T-helper 17 cell (primary cell): ENCODE measurements at places on chromosomes 13 and 19.

DNA sequence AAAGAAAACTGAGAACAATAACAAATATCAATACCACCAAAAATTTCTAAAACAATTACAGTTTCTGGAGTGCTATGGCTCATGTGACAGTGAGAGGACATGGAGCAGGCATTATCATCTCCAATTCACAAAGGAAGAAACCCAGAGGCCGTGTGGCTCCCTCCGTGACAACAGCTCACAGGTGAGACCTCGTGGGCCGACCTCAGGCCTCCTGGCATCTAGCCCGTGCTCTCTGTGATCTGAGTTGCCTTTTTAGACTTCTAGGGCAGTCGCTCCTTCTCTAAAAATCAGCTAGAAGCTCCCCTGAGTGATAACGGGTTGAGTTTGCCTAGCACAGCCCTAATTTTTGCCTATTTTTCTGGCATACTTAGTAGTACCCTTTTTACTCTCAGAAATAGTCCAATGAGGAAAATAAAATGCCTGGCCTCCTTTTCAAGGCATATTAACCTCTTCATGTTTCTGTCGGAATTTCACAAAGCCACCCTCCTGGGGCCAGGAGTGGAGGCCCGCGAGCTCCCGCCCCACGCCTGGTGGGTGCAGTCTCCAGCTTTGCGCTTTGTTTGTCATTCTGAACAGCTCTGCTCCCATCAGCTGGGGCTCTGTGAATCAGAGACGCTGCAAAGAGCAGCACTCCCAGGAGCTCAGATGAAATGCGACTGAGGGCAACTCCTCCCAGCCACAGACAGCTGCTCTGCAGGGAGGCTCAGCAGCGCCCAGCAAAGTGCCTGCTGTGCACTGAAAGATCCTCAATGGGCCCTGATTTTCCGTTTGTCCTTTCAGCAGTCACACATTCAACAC is 292.5 kb downstream of the UQCRFS1 start:
- no peak for DNase-seq

DNA sequence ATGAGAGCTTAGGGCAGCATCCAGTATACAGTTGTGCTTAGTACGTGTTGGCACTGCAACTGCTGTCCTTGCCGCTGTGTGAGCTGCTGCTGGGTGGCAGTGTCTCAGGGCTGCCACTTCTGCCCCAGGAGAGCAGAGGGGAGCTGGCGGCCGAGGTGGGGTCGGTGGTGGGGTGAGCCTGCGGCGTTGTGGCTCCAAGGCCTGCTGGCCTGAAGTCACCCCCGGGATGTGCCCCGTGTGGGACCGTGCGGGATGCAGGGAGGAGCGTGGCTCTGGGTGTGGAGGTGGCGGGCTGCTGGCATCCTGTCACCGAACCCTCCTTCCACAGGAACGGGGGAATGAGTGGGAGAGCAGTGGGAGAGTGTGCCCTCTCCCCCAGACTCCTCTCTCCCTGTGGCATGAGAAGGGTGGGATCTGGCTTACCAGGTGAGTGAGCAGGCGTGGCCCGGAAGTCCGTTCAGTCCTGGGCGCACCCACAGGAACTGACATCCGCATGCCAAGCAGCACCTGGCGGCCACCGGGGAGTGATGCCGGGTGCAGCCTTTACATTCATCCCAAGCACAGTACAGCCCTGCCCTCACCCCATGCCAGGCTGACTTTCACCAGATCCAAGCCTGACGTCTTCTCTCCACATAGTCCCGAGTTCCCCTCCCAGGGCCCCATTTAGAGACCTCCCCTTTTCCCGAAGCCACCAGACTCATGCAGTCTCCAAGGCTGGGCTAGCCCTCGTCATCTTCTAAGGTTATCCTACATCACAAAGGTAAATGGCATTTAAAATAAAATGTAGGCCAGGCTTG is 26.6 kb downstream of the MCF2L start:
- no peak for DNase-seq

DNA sequence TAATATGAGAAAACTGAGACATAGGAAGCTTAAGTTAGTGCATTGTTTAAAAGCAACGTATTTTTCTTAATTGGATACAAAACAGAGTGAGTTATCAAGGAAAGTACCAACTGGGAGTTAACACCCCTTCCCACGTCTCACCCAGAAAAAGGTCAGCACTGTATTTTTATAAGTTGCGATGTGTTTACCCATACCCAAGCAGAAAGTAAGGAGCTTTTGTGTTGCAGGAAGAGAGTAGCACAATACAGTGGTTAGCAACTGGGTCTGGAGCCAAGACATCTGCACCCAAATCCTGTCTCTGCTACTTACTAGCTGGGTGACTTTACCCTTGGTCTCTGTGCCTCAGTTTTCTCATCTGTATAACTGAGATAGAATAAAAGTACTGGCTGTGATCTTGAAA is 34.3 kb downstream of the FAM216B start:
- DNase-seq = no peak

DNA sequence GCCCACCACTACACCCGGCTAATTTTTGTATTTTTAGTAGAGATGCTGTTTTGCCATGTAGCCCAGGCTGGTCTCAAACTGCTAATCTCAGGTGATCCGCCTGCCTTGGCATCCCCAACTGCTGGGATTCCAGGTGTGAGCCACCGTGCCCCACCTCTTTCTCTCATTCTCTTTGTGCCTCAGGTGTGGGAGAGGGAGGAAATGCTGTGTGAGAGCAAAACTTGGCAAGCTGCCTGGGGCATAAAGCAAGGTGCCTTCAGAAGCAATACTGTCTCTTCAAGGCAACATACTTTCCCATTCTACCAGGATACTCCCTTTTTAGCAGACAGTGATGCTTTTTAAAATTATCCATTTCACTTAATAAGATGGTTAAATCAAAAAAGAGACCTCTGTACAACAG is 53.2 kb upstream of the RFC3 start:
- no peak for DNase-seq

GRCh38 chr13:49540552-49540951 is 44.8 kb downstream of the PHF11 start:
- DNase-seq = no peak

DNA sequence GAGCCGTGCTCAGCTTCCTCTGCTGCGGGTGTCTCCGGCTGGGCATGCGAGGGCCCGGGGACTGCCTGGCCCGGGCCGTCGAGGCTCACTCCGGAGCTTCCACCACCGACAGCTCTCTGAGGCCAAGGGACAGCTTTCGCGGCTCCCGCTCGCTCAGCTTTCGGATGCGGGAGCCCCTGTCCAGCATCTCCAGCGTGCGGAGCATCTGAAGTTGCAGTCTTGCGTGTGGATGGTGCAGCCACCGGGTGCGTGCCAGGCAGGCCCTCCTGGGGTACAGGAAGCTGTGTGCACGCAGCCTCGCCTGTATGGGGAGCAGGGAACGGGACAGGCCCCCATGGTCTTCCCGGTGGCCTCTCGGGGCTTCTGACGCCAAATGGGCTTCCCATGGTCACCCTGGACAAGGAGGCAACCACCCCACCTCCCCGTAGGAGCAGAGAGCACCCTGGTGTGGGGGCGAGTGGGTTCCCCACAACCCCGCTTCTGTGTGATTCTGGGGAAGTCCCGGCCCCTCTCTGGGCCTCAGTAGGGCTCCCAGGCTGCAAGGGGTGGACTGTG is 1.2 kb downstream of the S1PR4 start:
- no peak for DNase-seq

DNA sequence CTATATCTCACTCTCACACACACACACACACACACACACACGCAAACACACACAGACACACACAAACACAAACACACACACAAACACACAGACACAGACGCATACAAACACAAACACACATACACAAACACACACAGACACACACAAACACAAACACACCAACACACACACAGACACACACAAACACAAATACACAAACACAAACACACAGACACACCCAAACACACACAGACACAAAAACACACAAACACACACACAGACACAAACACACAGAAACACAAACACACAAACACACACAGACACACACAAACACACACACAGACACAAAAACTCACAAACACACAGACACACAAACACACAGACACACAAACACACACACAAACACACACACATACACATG is 329.0 kb downstream of the ZNF536 start:
- DNase-seq = no peak

- no peak for DNase-seq
These were observed 144.5 kb upstream of the FNDC3A start for GRCh38 chr13:48831248-48831647.

- no peak for DNase-seq
These were observed 35.5 kb downstream of the CBY2 start for GRCh38 chr13:45737571-45738017.

DNA sequence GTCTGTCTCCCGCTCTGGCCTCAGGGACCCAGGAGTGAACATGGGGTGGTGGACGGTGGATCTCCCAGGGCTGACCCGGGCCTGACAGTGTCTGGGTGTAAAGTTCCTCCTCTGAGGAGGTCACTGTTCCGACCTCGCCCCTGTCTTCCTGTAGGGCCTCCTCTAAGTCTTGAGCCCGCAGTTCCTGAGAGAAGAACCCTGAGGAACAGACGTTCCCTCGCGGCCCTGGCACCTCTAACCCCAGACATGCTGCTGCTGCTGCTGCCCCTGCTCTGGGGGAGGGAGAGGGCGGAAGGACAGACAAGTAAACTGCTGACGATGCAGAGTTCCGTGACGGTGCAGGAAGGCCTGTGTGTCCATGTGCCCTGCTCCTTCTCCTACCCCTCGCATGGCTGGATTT is at the start of gene SIGLEC9:
Gene SIGLEC9 (plus strand): TSS at position 178 of the 400 bp plus-strand sequence. CDS start 69 bp downstream, at position 247.
- DNase-seq = no peak

DNA sequence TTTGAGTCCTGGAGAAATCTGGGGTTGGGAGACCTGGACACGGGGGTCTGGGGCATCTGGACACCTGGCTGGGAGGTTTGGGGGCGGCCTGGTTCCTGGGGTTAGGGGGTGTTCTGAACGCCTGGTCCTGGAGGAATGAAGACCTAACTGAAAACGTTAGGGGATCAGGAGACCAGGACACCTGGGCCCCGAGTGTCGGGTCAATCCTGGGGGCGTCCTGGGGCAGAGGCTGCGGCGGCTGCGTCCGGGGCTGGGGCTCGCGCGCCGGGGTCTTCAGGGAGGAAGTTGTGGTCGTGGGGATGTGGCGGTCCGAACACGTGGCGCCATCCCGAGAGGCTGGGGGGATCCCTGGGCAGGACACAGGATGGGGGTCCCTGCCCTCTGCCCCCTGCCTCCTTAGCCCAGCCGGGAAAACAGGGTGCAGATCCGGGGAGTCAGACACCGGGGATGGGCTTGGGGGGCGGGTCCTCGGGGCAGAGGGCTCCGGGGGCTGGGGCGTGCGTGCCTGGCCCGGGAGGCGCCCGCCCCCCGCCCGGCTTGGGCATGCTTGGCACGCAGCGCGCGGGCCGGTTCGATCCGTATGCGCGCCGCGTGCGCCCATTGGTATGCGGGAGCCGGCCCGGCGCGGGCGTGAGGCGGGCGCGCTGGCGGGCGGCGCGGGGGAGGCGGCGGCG is 632 bp downstream of the NPAS1 start:
- no peak for DNase-seq

DNA sequence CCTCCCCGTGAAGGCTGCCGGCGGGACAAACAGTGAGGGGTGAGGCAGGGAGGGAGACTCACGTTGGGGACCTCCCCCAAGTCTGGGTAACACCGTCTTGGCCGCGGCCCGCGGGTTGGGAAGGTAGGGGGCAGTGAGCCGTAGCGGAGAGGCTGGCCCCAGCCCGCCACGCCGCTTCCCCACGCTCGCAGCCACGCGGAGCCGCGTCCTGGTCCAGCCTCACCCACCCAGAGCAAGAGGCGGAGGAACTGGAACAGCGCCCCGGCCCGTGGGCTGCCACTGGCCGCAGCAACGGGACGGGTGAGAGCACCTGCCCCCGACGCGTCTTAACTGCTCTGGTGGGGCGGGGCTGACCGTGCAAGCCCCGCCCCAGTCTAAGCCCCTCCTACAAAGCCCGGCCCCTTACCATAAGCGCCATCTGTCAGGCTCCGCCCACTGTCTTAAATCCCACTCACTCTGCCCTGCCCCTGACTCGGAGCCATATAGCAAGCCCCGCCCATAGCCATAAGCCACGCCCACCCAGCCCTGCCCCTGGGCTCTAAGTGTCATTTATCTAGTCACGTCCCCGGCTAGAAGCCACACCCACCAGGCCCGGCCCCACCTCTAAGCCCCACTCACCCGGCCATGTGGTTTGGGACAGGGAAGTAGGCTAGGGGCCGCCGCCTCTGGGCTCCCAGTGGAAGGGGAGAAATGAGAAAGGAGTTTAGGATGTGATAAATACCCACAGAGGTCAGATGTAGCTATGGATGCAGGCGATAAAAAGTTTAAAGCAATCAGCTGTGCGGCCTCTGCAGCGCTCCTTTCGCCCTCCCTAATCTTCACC is 2.1 kb upstream of the CCL25 start:
- DNase-seq = peak; percentile 81

- peak; percentile 70 for DNase-seq
These were observed 24.8 kb downstream of the ZNF473 start for GRCh38 chr19:50050406-50051227.

GRCh38 chr13:99303863-99304521 is 3.2 kb downstream of the GPR183 start:
- peak; percentile 38 for DNase-seq

GRCh38 chr19:2239173-2239572 is 2.5 kb downstream of the SF3A2 start:
- DNase-seq = no peak

GRCh38 chr13:84077271-84077670 is 195.0 kb upstream of the SLITRK1 start:
- DNase-seq = no peak

- DNase-seq = no peak
These were observed 96.7 kb downstream of the GJA3 start for GRCh38 chr13:20064128-20064527.

- DNase-seq = no peak
These were observed 48.1 kb upstream of the RAP2A start for GRCh38 chr13:97385854-97386253.

DNA sequence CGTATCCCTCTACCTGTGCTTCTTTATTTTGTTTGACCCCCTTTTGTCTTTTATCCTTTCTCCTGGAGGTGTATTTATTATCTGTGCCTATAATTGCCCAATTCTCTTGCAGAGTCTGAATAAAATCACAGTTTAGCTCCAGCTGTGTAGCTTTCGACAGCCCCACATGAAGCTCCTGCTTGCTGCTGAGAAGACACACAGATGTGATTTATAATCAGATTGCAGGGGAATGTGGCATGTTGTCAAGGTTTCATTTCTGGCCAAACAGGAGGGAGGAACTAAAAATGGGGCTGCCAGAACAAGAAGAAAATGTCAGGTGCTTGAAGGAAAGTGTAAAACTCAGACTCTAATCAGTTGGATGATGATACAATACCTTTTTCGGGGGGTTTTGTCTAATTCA is 22.7 kb downstream of the CCNA1 start:
- DNase-seq = no peak

DNA sequence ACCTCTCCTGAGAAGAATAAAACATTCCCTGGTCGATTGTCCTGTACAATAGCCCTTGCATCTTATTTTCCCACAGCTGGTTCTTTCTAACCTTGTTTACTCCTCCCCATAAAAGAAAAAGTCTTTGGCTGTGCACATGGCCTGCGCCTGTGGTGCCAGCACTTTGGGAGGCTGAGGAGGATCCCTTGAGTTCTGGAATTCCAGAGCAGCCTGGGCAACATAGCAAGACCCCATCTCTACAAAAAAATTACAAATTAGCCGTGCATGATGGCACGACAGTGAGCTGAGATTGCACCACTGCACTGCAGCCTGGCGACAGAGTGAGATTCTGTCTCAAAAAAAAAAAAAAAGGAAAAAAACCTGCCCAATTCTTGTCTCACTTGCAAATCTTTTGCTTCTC is 7.2 kb upstream of the NUP62 start:
- no peak for DNase-seq
